ENCODE measurements at places on chromosomes 5 and 9.

DNA sequence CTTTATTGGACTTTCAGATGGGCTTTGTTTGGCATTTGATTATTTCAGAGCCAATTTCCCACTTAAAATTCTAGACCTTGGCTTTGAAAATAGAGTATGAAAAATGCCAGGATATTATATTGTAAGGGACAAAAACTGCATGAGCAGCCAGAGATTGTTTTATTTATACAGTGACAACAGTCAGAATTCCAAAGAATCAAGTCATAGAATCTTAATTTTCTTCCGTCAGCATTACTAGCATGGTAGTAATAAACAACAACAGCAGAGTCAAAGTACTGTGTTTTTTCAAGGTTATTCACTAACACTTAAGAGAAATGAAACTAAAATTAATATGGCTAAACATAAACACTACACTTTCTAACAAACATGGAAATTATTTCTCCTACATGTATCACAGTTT, 52.2 kb downstream of the MLLT3 start:
- DNase-seq = no peak

DNA sequence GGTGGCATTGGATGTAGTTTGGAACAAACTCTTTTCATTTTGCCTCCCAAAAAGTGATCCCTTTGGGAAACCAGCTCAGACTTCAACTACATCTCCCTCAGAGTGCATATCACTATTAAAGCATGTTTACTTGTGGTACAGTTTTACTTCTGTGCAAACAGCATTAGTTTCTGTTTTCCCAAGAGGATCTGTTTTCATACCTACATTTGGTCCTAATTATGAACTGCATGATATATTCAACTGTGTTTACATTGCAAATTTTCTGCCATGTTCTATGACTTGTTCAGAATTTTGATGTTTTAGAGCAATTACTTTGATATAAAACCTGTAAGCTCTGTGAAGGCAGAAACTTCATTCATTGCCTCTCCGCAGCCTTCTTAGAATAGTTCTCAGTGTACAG, 681.5 kb upstream of the ACO1 start:
- DNase-seq = no peak

DNA sequence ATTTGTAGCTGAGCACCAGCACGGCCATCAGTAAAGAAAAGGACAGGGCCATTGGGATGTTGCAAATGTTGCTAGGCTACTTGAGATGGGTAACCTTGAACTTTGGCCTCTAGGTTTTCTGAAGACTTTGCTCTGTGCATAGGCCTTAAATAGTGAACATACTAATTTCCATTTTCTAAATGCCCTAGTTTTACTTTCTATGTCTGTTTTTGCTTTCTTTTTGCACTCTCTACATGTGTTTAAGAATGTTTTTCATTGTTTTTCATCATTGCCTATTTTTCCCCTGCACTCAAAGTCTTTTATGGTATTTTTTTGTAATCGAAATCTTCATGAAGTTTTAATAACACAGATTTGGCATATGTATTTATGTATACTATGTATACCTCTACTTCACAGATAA, at the start of gene IFNA17:
Gene IFNA17, minus strand, starts transcription at position 101 of the 400 bp plus-strand sequence. Its CDS starts 49 bp downstream, at position 52.
- DNase-seq = no peak

DNA sequence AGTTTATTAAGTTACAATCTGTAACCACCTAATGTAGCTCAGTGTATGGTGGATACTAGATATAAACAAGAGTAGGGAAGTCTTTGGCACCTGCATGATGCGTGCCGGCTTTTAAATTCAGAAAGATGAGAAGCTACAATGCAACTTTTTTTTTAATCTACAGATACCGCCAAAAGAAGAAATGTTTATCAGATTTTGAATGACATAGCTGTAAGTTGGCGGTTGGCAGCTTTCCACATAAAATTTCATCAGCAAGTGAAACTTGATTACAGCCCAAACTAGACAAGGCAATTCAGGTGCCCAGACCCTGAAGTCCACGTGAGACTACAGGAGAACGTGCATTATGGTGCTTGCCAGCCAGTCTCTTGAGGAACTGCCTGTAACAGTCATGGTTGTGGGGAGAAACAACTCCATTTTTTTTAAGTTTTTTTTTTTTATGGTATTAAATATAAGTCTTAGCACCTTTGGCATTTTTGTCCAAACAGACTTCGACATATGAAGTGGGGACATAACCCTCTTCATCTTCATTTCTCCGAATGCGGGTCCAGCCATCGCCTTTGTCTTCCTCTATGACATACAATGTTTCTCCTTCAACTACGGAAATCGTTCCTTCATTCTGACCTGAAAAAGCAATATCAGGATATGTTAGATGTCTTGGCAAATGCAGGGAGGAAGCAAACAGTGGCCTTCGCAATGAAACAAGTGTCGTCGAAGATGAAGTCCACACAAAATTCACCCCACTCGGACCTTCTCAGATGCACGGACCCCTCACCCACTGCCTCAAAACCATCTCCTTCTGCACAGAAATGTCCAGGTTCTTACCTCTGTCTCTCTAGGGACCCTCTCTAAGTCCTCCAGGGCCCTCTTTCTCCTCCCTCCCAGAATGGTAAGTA, 60.4 kb downstream of the USP20 start:
- DNase-seq = no peak

DNA sequence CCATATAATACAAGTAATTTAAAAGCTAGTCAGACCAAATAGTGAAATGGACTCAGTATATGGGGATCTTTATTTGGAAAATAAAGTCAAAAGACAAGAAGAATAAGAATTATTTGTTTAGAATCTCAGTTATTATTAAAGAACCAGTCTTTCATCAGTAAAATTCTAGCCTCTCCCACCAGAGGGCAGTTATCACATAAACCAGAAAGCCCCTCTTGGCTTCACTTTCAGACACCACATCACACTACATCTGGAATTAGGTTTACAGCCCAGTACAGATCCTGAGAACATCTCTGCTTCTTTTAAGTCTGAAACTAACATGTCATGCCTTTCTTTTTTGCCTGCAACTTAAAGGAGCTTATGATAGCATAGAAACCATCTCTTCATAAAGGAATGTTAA, 12.2 kb upstream of the HSPB3 start:
- no peak for DNase-seq

- DNase-seq = peak; percentile 4
Observed at GRCh38 chr5:32916648-32917047, 205.5 kb downstream of the NPR3 start.

GRCh38 chr9:93645921-93646639, 69.7 kb downstream of the PHF2 start:
- no peak for DNase-seq

DNA sequence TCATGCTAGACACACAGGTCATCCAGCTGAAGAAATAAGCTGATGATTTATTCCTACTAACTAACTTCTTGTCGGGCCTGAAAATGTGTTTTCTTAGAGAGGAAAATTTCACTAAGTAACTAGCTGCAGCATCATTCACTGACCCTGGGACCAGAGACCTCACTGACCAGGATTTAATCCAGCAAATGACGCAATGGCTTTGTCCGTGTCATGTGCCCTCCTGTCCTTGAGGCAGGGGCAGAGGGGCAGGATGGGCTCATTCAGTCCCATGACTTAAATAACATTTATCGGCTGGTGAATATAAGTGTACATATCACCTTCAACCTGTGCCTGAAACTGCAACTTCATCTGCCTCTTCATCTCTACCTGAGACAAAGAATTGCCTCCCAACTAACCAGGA, 154.8 kb downstream of the SEMA5A start:
- DNase-seq = no peak

DNA sequence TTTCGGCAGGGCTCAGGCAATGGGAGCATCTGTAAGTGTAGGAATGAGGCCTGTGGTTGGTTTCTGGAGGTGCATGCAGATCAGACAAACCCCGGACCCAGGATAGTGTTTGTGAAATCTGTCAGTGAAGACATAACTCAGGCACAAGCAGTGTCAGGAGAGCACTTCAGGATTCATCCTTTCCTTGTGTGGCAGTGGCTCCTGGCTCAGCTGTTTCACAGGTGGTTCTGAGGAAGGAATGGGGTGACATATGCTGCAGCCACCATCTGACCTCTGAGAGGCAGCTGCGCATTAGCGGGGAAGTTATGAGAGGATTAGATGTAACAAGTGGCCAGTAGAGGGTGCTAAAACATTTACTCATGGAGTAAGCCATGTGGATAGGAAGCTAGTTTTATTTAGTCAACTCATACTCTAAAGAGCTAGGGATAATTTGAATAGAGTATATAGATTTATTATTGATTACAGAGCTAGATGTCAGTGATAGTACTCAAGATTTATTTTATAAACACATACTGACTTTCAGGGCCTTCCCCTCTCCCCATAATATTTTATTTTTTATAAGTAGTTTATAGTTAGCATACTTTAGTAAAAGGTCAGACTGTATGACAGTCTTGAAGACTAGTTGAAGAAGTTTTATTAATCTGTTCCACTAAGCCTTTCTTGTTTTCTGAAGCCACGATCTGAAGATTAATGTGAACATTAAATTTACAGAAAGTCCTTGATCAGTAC, 28.4 kb downstream of the NNT start:
- DNase-seq = peak; percentile 68

- no peak for DNase-seq
Observed at GRCh38 chr5:102811972-102812371, 56.9 kb downstream of the PAM start.

GRCh38 chr9:109956717-109957440, 176.9 kb downstream of the PALM2AKAP2 start:
- no peak for DNase-seq

- no peak for DNase-seq
Observed at GRCh38 chr9:95626885-95627558, 110.3 kb upstream of the PTCH1 start.

DNA sequence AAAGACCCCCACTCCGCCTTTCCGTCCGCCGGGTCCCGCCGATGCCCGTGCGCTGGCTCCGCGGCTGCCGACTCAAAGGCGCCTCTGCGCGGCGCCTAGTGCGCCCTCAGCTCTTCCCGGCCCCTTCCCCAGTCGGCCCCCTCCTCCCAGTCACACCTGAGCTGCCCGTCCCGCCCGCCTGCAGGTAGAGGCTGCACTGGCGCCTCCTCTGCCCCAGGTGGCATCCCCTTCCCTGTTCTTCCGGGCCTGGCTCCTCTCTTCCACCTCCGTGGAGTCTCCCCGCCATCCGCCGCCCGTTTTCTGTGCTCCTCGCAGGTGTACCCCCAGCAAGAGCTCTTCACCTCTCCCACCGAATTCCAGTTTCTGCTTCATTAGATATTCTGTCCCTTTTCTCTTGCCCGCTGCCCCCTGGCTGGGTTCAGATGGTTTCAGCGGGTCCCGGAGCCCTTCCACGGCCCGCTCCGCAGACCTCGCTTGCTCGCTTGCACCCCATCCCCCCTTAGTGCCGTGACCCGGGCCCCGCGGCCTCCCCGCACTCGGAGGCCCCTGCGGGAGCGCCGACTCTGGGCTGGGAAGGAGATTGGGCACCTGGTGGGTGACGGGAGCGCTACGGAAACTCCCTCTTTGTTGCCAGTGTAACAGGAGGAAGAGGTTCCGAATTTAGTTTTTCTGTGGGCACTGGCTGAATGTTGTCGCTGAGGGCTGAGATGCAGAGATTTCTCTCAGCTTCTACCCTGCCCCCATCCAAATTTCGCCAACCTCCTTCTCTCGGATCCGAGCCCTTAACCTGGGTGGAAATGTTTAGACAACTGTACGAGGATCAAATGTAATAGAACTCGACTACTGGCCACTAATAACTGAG, 809 bp downstream of the SLC44A1 start:
- DNase-seq = peak; percentile 75

- DNase-seq = no peak
Observed at GRCh38 chr9:91790917-91791316, 159.1 kb downstream of the ROR2 start.

- no peak for DNase-seq
Observed at GRCh38 chr9:2818804-2819121, 25.1 kb downstream of the PUM3 start.

DNA sequence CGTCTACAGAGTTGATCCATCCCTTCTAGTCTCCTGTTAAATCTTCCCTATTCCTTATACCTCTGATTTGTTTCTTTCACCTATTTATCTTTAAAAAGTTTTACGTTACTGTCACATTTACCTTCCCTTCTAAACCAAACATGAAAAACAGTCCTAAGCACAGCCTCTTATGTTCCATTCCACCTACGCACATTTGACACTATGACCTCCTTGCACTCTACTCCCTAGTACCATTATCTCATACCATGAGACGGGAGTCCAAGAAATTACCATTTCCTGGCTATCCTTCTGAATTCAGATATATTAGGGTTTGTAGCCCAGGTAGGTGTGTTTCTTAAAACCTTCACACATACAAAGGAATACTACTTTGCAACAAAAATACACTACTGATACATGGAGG, 25.1 kb downstream of the FNIP1 start:
- no peak for DNase-seq

GRCh38 chr5:131622633-131623032, 12.4 kb downstream of the RAPGEF6 start:
- no peak for DNase-seq

GRCh38 chr5:53667621-53668020, 107.2 kb downstream of the NDUFS4 start:
- DNase-seq = no peak

DNA sequence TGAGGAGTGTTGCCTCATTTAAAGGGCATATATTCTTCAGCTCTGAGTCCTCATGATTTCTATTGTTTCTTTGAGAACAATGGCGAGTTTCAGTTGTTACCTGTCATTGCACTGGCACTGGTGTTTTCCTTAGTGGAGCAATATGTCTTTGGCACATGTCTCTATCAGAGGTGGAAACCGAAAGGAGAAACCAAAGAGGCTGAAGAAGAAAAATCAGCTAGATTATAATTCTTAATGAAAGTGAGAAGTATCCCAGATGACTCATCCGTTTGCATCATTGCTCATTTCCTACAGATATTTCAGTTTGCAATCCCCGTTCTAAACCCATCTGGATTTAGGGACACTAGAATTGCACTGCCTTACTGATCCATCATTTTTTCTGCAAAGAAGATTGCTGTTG, 324.6 kb downstream of the TMEM232 start:
- DNase-seq = no peak

DNA sequence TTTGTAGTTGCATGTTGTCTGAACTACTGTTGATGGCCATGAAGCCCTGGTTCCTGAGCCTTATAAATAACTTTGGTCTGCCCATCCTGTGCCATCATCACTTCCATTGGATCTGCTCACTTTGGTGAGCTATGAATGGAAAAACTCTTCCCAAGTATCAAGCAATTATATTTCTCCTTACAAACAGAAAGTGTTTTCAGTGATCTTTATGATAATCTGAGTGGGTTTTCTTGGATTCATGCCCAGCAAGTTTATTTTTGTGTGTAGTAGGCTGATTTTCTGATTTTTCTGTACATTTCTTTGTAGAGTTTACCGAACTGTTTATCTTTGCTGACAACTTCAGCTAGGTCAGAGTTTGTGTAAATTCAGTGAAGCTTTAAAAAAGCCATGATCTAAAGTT, 31.0 kb downstream of the CAMK4 start:
- no peak for DNase-seq

DNA sequence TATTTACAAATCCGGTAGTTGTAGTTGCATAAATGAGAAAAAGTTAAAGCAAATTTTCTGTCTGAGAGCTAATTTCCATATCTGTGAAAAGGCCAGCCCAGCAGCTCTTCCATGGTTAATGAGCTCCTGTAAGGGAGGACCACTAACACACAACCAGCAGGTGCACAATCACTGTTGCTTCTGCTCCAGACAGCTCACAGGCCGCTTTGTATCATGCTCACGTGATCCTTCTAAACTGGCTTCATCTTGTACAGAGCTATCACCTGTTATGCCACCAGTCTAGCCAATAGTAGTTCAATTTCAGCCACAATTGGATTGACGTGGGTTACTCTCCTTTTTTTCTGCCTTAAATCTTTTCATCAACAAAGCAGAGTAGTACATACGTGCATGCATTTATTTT, 38.3 kb upstream of the FBXL17 start:
- no peak for DNase-seq

- DNase-seq = no peak
Observed at GRCh38 chr9:8456344-8456743, 656.8 kb upstream of the DMAC1 start.
